HCEC 1CT (cell line): ENCODE measurements at places on chromosomes 7 and 10.
A peak's percentile ranks its signal among the peaks of the same experiment; 100 is the strongest.

- peak; percentile 32 for DNase-seq
Observed at GRCh38 chr10:103111031-103111917, 81.8 kb downstream of the NT5C2 start.

DNA sequence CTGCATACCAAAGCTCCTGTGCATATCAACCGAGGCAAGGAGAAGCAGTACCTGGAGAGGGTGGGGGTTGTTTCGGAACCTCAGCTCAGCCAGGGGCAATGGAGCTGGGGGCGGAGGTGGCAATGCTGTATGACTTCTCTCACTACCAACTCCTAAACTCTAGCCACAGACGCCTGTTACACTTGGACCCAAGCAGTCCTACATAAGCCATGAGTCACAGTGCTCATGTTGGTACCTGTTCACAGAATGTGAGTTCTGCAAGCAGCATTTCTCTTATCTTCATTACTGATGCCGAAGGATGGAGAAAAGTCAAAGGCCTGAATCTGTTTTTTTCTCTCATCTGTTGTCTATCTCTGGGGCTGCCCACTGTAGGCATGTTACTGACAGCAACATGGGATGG is 3.2 kb upstream of the RAB18 start:
- no peak for DNase-seq

GRCh38 chr7:128059143-128059988 is 28.1 kb upstream of the LRRC4 start:
- no peak for DNase-seq

DNA sequence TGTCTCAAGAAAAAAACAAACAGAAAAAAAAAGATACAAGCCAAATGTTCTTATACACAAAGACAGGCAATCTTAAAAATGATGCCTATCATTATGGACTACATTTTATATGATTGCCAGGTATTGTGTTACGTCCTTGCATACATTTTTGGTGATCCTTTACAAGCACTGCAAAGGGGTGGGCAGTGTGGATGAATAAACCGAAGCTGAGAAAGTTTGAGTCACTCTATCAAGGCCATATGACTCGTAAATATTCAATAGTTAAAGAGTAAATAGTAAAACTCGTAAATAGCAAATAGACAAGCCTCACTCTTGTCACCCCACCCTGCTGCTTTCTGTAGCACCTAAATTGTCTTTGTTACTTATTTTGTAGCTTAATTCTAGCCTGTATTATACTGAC is 326.2 kb downstream of the FRMD4A start:
- no peak for DNase-seq

- no peak for DNase-seq
Observed at GRCh38 chr7:25476863-25477499, 248.7 kb upstream of the NPVF start.

GRCh38 chr7:95404316-95404865 is 8.2 kb upstream of the PON3 start:
- no peak for DNase-seq

DNA sequence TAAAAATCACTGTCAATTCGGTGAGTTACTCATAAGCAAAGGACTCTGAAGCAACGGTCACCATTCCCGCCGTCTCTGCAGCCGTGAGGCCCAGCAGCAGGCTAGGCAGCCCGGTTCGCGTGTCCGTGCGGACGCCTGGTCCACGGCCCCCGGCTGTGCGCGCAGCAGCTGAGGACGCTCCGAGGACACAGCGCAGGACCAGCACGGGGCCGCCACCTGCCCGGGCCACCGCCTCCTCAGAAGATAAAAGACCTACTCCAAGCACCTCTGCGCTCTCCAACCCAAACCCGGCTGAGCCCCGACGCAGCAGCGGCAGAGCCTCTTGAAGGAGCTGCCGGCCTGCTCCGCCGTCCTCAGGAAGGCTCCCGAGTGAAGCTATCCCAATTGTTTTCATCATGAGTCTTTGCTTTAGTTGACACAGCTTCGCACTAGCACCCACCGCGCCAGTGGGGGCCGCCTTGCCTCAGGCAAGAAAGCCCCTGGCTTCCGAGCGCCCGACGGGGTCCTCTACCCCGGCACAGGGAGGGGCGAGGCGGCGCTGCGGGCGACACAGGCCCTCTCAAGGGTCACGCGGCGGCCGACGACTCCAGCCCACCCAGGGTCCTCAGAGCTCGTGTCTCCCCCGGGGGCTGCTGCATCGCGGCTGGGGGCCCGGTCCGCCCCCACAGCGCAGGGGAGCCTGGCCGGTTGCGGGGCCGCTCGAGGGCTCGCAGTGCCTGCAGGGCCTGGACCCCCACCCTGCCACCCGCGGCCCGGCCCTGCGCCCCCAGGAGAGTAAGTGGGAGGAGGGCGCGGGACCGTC is 16.9 kb upstream of the GPR146 start:
- peak; percentile 10 for DNase-seq

GRCh38 chr10:124728830-124729661 is 15.1 kb downstream of the FAM53B start:
- no peak for DNase-seq

GRCh38 chr10:6354168-6354772 is 151.5 kb downstream of the PFKFB3 start:
- no peak for DNase-seq

DNA sequence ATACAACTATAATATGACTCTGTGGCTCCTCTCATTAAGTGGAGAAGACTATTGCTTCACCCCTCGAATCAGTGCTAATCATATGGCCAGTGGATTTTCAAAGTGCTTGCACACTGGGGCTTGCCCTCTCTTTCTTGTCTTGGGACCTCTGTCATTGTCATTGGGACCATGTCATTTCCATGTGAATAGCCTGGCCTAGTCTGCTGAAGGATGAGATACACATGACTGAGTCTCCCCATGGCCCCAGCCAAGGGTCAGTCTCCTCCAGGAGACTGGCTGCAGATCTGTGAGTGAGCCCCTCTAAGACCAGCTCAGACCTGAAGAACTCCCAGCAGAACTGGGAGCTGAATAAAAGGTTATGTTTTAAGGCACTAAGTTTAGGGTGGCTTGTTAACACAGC is 39.5 kb downstream of the PKD1L1 start:
- DNase-seq = no peak

- DNase-seq = no peak
Observed at GRCh38 chr10:68870545-68871104, 30.5 kb upstream of the DDX50 start.

- no peak for DNase-seq
Observed at GRCh38 chr7:118478931-118479330, 254.4 kb downstream of the ANKRD7 start.

DNA sequence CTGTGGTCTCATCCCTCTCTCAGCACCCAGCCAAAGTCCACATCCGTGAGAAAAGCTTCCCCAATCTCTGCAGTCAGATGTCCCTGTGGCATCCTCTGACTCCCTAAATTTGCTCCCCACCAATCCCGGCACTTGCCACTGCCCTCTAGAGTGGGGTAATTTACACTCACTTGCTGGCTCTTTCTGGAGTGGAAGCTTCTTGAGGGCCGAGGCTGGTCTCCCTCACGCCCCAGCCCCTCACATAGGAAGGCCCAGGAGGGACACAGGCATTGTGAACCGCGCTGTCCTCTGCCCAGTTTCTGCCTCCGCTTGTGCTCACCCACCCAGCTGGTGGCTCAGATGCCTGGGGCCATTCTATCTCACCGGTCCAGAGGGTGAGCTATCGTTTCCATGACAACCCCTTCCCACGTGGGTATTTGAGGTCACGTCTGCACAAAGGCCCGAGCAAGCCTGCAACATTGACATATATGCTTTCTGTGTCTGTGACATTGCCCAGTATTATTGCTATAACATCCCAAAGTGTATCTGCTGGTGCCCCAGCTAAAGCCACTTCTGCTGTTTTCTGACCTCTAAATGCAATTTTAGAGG is 97.3 kb upstream of the CTBP2 start:
- DNase-seq = no peak

- DNase-seq = no peak
Observed at GRCh38 chr10:73163096-73163495, 4.7 kb downstream of the ECD start.

- DNase-seq = peak; percentile 63
Observed at GRCh38 chr7:2680792-2681490, 7.1 kb upstream of the AMZ1 start.

- DNase-seq = no peak
Observed at GRCh38 chr10:131915990-131916766, 15.4 kb downstream of the PPP2R2D start.

DNA sequence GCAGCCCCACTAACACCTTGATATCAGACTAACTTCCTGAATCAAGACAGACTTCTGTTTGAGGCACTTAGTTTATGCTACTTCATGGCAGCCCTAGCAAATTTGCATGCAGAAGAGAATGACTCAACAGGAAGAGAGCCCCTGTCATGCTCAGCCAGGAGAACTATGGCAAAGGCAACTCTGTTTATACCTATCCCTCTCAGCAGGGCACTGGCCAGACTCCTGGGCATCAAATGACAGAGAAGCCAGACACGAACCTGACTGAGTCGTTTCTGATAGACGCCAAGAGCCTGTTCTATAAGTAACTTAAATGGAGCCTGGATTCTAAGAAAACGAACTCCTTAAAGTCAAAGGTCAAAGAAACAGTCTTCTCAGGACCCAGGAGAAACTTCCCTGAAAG is 50.9 kb upstream of the UNC5B start:
- DNase-seq = no peak

- no peak for DNase-seq
Observed at GRCh38 chr7:22480523-22481075, 19.4 kb downstream of the STEAP1B start.

DNA sequence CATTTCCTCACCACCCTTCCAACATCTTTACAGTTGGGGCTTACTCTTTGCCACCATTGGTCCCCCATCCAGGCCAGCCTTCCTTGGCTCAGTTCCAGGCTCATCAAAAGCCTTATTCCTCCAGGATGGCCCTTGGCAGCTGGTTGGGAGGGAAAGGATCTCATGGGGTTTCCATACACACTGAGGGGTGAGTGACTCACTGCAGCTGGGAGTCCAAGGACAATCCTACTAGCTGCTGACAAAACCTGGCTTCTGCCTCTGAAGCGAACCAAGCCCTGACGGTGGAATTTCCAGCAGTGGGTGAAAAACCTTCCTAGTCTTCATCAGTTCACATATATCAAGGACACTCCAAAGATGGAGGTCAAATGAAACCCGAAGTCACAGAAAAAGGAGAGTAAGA is 22.9 kb downstream of the CRHR2 start:
- no peak for DNase-seq

GRCh38 chr10:123848564-123849457 is 42.8 kb downstream of the CPXM2 start:
- no peak for DNase-seq

DNA sequence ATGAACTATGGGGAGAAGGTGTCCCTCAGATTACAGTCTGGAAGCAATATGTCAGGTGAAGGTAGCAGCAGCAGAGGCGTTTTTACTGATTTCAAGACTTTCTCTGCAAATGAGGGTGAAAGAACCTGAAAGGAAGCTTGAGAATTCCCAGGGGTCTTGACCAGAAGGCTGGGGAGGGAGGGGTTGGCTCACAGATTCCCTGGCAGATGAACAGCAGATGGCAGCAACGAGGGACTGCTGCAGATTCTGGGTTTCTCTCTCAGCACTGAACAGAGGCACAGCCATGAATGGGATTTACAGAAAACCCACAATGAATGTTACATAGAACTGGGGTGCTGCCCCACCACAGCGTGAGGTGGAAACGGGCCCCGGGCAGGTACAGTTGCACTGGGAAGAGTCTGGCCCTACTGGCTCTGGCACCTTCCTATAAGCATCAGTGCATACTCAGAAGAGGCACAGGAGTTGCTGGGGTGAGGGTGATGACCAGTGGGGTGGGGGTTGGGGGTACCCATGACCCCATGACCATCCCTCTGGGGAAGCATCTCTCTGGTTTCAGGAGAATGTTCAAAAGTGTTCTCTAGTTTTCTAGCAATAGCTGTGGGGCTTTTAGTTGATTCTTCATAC is 317.8 kb downstream of the SH2D4B start:
- DNase-seq = no peak

DNA sequence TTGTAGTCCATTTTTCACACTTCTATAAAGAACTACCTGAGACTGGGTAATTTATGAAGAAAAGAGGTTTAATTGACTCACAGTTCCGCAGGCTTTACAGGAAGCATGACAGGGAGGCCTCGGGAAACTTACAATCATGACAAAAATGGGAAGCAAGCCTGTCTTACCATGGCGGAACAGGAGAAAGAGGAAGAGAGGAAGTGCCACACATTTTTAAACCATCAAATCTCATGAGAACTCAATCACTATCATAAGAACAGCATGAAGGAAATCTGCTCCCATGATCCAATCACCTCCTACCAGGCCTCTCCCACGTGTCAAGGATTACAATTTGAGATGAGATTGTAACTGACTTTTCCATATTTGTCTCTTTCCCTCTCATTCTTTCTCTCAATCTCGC is 9.3 kb upstream of the PNPLA8 start:
- DNase-seq = no peak
